Activated CD4-positive, alpha-beta T cell treated with anti-CD3 and anti-CD28 coated beads, Interleukin-2, amount 50 U/mL, for 24 hours (primary cell): ENCODE measurements at places on chromosomes 13 and 19.

DNA sequence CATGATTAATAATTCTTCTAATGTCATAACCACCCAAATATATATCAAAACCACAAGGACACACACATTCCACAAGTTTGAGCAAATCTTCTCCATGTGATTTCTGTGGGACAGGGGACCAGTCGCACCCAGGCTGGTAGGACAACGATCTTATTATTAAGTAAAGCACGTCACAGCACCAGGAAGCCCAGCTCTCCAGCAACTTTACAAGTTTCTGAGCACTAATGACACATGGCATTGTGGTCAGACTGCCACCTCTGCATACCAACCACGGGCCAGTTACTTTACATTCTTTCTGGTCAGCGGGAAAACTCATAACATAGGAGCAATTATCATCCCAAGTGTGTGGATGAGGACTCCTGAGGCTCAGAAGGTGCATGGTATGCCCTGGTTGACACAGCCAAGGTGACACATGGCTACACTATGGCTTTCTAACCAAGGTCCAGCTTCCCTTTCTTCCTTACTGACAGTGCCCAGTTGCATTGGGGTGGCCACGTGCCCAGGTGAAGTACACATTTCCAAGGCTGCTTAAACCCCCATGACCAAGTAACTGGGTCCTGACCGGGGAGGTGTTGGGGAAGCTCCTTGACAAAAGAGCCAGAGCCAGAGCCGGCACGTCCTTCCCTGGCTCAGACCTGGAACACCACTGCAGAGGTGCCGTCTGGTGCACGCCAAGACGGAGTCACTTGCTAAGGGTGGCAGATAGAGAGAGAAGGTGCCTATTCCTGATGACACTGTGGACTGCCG, 27.4 kb downstream of the LATS2 start:
- DNase-seq, result no peak

- no peak for DNase-seq
Observed at GRCh38 chr13:110364081-110364480, 57.0 kb downstream of the COL4A2 start.

- no peak for DNase-seq
Observed at GRCh38 chr13:46535825-46536224, 17.1 kb upstream of the LRCH1 start.

DNA sequence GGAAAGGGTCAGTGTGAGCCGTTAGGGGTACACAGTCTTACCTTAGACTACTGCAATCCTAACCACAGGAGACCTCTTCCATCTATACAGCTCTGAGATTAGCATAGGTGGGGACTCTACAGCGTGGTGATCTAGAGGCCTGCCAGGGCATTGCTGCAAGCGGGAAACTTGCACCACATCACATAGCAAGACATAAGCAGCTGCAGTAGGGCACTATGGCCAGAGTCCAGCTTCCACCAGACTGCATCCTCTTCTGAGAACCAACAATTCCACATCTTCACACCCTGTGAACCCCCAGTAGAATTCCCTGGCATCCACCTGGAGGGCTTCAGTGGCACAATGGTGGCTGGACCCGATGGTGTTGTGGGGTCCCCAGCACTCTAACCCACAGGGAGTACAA, 1564.3 kb upstream of the PRR20A start:
- DNase-seq, result no peak

GRCh38 chr13:106178816-106179215, 356.6 kb downstream of the EFNB2 start:
- no peak for DNase-seq
